ENCODE measurements at places on chromosomes 7 and 10. TPM values are rescaled to one million over a fixed set of nuclear protein-coding genes. Genes with fewer than 3 reads are reported as not detected.

Gene MUC3A
- 0.47 TPM for total RNA-seq

Gene PLCE1
- 10.1 TPM for total RNA-seq

Gene GTPBP10
- 27.5 TPM for total RNA-seq

Gene HKDC1
- 2.3 TPM for total RNA-seq

Gene MCM10
- 2.5 TPM for total RNA-seq

Gene PAOX
- total RNA-seq, result 10.1 TPM

Measured in occipital lobe (tissue), 3 donors.